ENCODE measurements at places on chromosomes 5 and 9.

DNA sequence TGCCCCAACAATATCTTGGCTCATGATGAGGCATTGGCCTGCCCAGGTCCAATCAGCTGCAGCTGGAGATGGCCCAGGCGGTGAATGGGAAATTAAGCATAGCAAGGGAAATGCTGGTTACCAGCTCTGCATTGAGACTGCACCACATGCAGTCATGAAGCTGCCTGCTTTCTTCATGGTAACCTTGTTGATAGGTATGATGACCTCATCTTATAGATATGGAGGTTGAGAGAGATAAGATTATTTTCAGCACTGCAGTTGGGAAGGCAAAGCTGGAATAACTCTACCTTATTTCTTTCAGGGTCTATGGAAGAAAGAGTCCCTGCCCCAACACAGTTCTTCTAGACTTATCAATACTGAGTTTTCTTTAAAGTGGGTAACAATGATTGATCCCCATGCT lies 180.1 kb downstream of the ICE1 start:
- no peak for DNase-seq

DNA sequence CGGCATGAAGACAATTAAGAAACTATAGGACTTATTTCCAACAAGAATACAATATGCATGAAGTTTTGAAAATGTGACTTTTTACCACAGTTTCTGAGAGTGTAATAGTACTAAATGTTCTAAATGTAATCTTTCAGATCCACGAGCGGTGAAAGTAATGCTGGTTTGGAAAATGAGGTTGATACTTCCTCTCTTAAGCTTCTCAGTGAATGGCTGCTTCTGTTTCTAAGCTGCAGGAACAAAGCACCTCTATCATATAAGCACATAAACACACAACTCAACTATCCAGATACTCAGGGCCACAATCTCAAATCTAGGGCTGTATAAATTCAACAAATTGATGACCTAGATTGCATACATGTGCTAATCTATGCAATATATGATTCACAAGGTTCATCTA lies 78.3 kb downstream of the LIFR start:
- DNase-seq = no peak

DNA sequence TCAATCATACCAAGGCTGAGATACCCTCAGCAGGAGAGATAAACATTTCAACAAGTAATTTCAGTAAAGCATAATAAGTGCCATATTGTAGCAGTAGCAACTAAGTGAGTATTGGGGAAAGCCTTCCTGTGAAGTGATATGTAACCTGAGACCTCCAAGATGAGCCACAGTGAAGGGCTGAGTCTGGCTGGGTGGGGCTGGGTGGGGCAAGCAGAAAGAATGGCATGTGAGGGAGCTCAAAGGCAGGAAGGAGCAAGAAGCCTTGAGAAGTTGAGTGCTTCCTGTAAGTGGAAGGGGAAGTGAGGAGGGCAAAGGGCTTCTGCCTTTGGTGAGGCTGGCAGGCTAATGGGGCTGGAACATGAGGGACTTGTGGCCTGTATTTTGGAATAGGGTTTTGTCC lies 19.7 kb upstream of the ASTN2 start:
- DNase-seq = no peak

DNA sequence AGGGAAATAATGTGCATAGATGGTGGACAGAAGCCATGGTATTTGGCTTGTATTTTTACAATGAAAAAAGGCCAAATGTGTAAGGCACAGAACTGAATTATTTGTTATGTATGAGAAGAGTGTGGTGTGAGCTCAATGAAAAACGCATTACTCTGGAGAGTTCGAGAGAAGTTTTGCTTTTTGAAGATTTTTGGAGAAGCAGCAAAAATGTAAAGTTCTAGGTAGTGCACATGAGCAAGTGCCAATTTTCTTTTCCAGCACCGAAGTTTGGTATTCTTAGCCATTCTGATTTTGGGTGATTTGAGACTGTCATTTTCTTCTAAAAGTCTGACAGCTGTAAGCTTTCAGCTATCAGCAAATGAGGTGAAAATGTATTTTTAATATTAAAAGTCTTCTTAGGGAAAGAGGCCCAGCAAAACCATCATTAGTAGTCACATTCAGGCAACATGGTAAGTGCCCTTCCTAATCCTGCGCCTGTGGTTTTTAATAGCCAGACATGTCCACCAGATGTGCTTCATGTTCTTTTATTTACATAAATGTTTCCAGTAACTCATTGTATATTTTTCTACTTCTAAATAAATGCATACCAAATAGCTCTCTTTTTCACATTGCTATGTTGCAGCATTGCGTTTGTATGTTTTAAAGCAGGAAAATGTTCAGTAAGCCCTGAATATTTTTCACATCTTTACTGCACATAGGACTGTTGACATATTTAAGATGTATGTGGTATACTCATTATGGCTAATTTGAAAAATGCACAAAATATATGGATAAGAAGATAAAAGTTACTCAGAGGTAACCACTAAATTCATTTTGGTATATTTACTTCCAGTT lies 50.4 kb downstream of the RASGRF2 start:
- no peak for DNase-seq

- DNase-seq = peak; percentile 74
Observed at GRCh38 chr9:81686614-81687520, 2.5 kb downstream of the TLE1 start.

- DNase-seq = no peak
Observed at GRCh38 chr9:15711931-15712330, 159.1 kb downstream of the CCDC171 start.

DNA sequence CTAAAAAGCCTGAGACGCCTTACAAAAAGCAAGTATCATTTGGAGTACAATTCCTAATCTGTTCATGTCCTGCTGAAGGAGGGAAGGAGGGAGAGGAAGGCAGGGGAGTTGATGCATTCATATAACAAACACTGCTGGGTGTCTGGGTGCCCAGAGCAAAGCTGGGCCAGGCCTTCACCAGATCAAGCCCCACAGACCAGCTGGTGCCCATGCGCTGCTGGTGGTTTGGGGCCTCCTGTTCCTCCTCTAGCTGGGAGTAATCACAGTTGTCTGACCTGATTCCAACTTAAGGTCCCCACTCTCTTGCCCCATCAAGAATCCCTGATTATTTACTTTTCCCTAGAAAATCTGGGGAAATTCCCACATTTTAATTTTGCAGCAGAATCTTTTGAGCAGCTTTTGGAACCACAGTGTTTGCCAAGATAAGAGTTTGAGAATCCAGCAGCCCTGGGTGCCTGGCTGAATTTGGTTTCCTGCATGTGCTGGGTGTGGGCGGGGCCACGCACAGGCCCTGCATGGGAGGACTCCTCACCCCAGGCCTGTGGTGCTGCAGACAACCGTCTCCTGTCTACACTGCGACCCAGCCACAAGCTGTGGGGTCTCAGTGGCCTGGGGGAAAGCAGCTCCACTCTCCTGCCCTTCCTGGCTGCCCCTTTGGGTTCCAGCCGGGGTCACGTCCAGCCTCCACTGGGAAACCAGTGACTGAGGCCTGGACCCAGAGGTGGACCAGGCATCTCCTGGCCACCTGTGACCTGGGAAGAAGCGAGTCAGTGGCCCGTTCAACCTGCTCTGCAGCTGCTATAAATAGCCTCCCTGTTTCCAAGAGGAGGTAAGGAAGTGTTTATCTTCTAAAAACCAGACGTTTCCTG lies 47.5 kb downstream of the NEURL1B start:
- no peak for DNase-seq

DNA sequence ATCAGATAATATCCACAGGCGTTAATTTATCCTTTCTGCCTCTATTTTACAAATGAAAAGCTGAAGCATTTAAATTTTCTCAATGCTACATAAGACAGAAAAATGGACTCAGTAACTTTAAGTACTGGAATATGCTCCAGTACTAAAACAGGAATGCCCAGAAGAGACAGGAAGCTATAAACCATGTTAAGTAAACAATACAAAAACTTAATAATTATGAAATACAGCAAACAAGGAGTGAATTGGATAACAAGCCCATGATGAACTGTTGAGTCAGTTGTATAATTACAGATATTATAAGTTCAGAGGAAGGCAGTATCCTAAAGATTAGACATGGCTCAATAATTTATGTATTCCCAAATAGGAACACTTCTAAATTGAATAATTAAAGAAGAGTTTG lies 148.5 kb downstream of the CHSY3 start:
- DNase-seq = no peak

DNA sequence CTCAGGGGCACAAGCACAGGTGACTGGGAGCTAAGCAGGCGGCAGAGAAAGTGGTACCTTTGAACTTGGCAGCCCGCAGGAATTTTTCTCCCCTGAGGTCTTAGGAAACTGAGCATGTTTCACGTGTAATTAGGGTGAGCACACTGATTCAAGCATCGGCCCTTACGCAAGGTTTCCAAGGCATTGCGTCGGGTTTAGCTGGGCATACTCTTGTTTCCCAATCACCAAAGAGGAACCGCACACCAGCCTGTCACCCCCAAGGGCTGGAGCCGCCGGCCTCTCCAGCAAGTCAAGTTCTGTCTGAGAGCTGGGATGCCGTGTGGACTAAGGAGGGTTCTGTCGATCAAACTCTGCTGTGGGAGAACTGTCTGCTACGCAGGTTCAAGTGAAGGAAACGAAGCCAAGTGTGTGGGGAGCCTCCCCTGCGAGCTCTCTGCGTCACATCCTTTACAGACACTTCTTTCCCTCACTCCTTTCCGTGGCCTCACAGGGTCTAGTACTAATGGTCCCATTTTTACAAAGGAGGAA lies 53.0 kb downstream of the ERGIC1 start:
- peak; percentile 46 for DNase-seq

DNA sequence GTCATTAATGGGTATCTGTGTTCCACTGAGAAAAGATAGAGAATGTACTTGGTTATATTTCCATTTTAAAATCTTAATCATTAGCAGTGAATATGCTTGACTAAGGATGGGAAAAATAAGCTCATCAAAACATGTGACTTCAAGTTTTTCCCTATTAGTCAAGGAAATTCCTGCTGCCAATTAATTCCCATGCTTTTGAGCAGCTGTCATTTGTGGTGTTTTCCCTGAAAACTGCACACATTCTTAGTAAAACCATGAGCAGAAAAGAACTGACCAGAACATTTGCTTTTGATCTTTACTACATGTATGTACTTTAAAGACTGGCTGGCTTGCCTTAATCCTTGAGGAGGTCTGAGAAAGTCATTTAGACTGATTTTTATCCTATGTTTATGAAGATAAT lies 75.2 kb downstream of the AOPEP start:
- DNase-seq = no peak

- no peak for DNase-seq
Observed at GRCh38 chr5:124421584-124421983, 324.9 kb downstream of the ZNF608 start.

- DNase-seq = no peak
Observed at GRCh38 chr9:20125727-20126126, 336.9 kb upstream of the SLC24A2 start.

GRCh38 chr5:38581597-38581996 lies 25.2 kb upstream of the LIFR start:
- no peak for DNase-seq

DNA sequence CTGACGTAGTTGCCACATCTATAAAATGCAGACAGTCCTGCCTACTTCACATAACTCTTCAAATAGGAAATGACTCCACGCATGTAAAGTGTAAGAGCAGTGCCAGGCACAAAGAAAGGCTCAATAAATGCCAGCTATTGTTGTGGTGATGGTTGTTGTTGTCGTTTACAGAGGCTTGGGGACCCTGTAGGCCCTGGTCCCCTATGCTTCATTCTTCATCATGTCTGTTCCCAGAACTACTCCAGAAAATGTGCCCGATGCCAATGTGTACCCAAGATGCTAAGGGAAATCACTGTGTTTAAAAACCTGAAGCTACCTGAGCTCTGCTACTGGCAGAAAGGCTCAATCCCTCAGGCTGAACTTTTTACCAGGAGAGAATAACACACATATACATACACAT lies 9.1 kb downstream of the SLIT3 start:
- DNase-seq = no peak

DNA sequence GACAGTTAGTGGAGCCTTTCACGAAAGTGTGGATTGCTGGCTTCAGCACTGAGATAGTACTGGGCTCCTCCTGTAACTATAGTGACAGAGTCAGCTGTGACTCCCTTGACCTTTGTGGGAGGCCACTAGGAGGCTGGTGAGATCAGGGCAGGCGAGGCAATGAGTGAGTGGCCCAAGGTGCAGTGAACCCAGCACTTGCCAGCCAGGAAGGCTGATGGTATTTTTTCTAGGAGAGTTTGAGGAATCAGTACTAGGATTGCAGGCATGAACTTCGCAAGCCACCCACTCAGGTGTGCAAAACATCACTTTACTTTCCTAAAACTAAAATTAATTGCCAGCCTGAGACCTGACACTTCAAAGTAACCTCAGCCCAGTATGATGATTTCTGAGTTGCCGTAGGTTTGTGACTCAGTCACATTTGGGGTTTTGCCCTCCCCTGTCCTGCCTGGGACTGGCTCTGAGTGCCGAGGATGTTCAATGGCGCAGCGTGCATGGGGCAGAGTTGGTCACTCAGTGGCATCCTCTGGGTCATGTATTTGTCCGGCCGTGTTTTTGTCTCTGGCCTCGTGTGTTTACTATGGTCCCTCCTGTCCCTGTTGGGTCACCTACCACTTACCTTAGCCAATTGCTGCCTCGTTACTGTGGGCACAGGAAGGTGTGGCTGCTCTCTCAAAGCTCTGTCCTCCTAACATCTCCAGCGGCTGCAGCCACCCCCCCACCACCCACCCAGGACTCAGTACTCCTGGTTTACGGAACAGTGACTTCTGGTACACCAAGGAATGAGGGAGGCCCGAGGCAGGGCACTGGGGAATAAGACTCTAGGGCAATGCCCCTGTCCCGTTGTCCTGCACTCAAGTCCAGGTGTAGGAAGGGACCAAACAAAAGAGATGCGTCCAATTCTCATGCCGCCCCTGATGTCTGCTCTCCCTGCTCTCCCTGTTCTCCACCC lies 67.2 kb downstream of the IL31RA start:
- no peak for DNase-seq

- no peak for DNase-seq
Observed at GRCh38 chr5:18072600-18072999, 438.3 kb downstream of the TAF11L14 start.

DNA sequence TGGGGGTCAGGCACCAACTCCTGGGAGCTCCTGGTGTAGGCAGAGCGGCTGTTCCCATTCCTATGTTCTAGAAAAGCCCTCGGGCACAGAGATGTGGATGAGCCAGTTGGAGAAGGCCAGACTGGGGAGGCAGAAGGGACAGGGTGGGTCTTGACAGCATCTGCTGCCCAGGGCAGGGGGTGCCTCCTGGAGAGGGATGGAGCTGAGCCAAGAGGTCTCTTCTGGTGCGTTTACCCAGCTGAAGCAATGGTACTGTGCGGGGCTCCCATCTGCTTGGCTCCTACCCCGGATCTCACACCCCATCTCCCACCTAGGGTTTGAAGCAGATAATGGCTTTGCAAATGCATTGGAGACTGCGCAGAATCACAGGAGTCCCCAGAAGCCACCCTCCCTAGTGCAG lies 41.3 kb downstream of the SHB start:
- DNase-seq = no peak

GRCh38 chr5:171413153-171413910 lies 6.1 kb upstream of the FGF18 start:
- DNase-seq = no peak

DNA sequence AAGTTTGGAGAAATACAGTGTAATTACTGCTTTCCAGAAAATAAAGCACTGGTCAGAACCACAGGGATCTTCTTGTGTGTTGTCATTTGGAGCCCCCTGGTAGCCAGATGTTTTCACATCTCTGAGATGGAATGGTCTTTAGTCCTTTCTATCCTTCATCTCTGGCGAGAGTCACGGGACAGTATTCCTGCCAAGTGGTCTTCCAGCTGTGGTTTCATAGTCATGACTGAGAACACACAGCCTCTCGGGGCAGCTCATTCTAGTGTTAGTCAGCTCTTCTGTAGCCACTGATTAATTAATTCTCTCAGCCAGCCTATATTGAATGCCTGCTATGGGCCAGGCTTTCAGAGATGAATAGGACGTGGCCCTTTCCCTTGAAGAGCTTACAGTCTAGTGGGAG lies 34.1 kb downstream of the HMGXB3 start:
- DNase-seq = no peak
